Chondrocyte (in vitro differentiated cells): ENCODE measurements at places on chromosomes 1 and 21.

DNA sequence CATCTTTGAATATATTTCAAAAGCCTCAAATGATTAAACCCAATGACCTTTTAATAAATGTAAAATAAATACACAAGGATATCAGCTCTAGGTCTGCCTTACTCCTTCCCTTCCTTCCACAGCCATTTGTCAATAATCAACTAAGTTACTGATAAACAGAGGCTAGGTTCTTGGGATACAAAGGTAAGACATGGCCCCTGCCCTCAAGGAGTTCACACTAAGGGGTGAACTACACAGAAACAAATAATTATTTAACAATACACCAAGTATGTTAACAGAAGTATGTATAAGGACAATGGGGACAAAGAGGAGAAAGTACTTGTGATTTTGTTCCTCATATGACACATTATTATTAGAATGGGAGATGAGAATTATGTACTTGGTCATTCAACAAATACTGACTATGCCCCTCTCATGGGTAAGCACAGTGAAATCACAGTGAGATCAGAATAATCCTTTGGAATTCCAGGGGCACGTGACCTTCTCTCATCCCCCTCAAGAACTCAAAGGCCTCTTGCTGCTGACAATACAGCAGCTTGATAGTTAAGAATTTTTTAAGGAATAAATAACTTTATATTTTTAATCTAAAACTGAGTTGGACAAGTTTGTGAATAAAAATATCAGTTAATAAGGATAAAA lies 40.2 kb downstream of the ATP1B1 start:
- DNase-seq = no peak

- no peak for DNase-seq
Measured at GRCh38 chr1:87669674-87670073, 341.0 kb downstream of the LMO4 start.

DNA sequence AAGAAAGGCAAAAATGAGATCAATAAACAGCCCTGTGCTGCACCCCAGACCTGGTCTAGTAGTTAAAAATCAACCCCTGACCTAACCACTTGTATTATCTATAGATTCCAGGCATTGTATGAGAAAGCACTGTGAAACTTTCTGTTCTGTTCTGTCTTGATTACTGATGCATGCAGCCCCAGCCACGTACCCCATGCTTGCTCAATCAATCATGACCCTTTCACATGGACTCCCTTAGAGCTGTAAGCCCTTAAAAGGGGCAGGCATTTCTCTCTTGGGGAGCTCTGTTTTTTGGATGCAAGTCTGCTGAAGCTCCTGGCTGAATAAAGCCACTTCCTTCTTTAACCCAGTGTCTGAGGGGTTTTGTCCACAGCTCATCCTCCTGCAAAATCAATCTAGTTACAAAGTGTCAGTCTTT lies 24.2 kb upstream of the CD34 start:
- no peak for DNase-seq

DNA sequence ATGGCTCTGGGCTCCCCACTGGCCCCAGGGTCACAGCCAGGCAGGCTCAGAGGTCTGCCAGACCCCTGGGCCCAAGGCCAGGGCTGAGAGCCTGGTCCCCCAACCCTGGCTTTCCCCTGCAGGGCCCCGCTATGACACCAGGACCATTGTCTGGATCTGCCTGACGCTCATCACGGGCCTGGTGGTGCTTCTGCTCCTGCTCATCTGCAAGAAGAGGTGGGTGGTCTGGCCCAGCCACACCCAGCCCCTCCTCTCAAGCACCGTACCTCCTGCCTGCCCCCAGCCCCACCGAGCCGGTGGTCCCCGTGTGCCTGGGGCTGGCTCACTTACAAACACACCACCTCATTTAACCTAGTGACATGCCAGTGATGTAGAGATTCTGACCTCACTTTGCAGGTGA lies 31.8 kb downstream of the EPHA8 start:
- DNase-seq = no peak

- no peak for DNase-seq
Measured at GRCh38 chr1:206839857-206840256, 25.6 kb upstream of the IL20 start.

DNA sequence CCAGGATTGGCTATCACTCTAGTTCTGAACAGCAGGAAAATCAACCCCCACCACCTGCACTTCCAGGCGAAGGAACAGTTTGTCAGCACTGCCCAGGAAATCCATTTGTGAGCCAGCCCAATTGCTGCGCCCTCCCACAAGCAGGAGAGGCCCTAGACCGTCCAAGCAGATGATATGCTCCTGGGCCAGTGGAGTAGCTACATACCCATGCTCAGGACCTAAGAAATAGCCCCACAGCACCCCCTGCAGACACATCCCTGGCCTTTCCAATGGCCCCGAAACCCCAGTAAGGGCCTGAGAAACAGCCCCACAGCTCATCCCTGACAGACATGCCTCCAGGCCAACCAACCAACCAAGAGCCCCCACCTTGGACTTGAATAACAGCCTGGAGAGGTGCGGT lies 111.5 kb upstream of the ZC3H11B start:
- DNase-seq = no peak

GRCh38 chr1:189530162-189530561 lies 947.5 kb downstream of the BRINP3 start:
- DNase-seq = no peak

DNA sequence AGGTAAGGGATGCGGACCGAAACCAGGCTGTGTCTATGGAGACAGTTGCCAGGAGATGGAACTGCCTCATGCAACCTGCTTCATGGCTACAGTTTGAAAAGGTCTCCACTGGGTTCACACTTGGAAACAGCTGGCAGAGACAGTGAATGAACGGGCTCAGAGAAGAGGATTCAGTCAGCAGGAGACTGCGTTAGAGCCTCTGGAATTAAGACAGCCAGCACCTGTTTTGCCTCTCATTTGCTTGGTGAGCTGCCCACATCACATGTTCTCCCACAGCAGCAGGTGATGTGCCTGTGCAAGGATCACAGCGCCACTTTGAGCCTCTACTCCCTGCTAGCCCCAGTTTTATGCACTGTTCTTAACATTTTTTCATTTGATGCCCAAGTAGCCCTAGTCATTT lies 321.0 kb downstream of the PLPP3 start:
- DNase-seq = no peak

DNA sequence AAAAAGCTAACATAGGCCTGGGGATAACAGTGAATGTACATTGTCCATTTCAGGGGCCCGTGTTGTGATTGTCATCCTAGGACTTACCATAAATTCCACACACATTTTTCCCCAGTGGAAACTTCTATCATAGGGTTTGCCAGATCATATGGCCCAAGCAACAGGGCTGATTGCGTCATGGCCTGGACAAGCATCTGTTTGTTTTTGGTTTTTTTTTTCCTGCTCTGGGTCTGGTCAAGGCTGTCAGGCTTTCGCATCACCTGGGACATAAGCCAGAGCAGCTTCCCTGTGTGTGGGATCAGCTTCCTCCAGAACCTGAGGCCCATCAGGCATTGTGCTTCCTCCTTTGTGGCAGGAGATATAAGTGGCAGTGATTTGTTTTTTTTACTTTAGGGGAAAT lies 598.5 kb upstream of the USP24 start:
- no peak for DNase-seq

- DNase-seq = no peak
Measured at GRCh38 chr1:237249120-237249519, 207.1 kb downstream of the RYR2 start.
